ENCODE measurements at places on chromosomes 1 and 21.
A peak's percentile ranks its signal among the peaks of the same experiment; 100 is the strongest.

DNA sequence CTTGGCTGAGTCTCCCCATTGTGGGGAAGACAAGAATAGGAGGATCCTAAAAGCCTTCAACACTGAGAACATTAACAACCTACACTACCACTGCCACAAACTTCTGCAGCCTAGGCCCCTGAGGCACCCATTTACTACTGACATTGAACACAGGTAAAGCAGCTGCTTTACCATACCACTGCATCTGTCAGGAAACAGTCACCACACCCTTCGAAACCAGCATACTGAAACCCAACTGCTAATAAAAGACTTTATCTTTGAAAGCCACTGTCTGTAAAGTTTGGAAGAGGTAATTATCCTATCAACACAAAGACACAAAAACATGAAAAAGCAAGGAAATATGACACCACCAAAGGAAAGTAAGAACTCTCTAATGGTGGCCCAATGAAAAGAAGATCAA, 7.4 kb downstream of the IFNAR1 start:
- DNase-seq: no peak

GRCh38 chr1:37616330-37616729, 18.4 kb downstream of the RSPO1 start:
- no peak for DNase-seq

DNA sequence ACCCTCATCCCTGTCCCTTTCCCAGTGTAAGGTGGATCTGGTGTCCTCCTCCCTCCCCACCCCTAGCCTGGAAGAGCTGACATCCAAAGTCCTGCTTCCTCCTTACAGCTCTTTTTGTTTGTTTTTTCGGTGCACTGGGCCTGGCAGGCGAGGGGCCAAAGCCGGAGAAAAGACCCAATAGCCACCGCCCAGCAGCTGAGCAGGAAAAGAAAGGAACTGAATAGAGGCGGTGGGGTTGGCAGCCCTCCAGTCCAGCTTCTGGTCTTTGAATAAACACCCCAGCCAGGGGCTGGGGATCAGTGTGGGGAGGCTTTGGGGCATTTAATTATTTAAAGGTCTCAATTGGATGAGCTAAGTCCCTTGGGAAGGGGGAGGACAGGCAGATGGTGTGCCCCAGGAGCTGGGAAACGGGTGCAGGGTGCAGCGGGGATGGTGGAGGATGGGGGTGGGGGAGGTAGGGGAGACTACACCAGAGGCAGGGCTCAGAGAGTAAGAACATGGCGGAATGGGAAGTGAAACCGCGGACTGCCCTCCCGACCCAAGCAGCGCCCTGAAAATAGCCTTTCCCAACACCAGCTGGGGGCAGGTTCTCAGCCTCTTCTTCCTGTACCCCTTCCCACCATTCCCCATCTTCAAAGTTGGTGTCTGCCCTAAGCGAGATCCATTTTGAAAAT, 20.2 kb downstream of the BTG2 start:
- DNase-seq: peak; percentile 99

GRCh38 chr1:185825556-185825955, 91.4 kb downstream of the HMCN1 start:
- DNase-seq: no peak

DNA sequence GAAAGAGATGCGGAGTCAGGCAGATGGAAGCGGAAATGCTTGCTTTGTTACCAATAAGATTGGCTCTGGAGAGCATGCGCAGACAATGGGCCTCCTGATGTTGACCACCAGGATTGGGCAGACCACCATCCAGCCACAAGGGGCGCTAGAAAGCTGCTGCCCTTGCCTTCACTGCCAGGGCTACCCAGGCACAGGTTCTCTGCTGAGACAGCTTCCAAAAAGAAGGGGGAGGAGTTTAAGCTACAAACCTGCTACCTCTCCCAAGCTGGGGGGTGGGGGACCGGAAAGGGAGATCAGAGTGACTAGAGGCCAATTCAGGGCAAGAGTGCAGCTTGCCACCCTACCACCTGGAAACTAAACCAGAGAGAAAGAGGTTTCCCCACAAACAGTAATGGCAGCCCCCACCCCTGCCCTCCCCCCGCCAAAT, 369.7 kb downstream of the RRAGC start:
- peak; percentile 21 for DNase-seq

DNA sequence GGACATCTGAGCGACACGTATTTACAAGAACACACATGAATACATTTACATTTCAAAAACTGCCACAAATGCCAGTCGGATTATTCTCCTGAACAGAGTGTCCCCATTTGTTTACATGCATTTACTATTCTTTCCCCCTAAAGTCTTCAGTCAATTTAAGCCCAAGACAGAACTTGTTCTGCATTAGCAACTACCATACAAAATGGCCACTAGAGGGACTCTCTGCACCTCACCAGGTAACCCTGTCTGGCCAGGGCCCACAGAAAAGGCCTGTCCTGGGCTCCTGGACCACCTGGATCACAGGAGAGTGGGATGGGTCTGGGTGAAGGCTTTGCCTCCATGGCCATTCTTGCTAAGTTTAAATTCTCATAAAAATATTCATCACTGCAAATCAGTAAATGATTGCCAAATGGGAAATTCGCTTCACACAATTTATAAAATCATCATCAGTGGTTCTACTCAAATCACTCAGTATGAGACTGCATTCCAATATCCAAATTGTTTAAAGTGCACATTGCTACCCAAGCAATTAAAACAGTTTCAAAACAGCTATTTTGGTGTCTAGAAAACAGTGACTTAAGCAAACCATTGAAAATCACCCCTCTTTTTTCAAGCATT, 12.5 kb upstream of the GUCA2A start:
- DNase-seq: peak; percentile 74

- peak; percentile 65 for DNase-seq
These were observed 123.9 kb upstream of the VAMP3 start for GRCh38 chr1:7646981-7647901.
